ENCODE measurements at places on chromosomes 2 and 18.

GRCh38 chr2:96099861-96100798, 16.2 kb downstream of the ADRA2B start:
- no peak for DNase-seq

- DNase-seq, result peak; percentile 57
Observed at GRCh38 chr2:43542285-43542933, 53.4 kb downstream of the THADA start.

- DNase-seq, result peak; percentile 47
Observed at GRCh38 chr2:102618452-102619413, 620 bp upstream of the SLC9A2 start.

- DNase-seq, result no peak
Observed at GRCh38 chr2:131126436-131126835, 21.3 kb downstream of the PLEKHB2 start.

- no peak for DNase-seq
Observed at GRCh38 chr2:205755923-205756322, 73.6 kb downstream of the NRP2 start.

DNA sequence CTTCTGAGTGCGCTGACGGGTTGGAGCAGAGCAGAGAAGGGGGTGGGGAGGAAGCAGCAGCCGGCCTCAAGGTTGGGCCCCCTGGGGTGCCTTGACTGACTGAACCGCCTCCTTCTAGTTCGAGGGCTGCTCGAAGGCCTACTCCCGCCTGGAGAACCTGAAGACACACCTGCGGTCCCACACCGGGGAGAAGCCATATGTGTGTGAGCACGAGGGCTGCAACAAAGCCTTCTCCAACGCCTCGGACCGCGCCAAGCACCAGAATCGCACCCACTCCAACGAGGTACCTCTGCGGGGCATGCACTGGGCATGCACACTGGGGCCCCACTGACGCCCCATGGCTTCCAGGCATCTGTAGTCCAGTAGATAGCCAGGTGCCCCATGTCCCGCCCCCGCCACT, 246.9 kb downstream of the GLI2 start:
- no peak for DNase-seq

- DNase-seq, result no peak
Observed at GRCh38 chr2:80151651-80152050, 152.9 kb downstream of the LRRTM1 start.

- no peak for DNase-seq
Observed at GRCh38 chr2:164899121-164899520, 56.2 kb downstream of the SLC38A11 start.

- DNase-seq, result peak; percentile 44
Observed at GRCh38 chr18:32049393-32050171, 31.0 kb downstream of the RNF125 start.

DNA sequence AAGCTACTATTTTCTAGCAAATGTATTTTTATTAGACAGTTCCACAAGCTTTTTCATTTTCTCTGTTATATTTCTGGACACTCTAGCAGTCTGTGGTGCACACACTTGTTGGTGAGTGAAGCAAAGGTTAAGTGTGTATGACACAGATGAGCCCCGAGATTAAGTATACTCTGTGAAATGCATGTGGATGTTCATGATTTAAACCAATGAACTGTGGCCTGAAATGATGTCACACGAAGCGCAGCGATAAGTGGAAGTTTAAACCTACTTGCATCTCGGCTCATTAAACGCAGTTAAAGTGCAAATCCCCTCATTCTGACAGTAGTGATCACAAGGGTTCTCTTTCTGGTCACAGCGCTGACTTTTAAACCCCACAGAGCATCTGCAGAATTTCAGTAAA, 1488.8 kb upstream of the NXPH2 start:
- DNase-seq, result no peak

- DNase-seq, result no peak
Observed at GRCh38 chr2:106076941-106077340, 117.2 kb downstream of the UXS1 start.

GRCh38 chr2:180040146-180040925, 33.2 kb upstream of the CWC22 start:
- peak; percentile 44 for DNase-seq

GRCh38 chr2:23042216-23042906, 342.6 kb upstream of the KLHL29 start:
- no peak for DNase-seq

DNA sequence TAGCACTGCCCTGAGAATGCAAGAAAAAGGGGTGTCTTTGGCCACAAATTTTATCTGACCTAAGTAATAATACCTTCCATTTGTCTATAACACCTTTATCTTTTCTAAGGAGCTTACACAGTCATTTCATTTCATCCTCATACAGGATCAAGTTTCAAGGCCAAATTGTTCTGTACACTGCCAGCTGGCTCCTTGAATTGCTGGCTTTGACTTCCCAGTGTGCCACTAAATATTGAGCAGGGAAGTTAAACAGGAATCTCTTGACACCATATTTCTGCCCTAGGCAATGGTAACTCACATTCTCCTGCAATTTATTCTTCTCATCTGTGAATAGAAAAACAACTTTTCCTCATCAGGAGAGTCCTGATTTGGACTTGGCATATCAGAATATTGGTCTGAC, 195.1 kb upstream of the LRP1B start:
- no peak for DNase-seq

DNA sequence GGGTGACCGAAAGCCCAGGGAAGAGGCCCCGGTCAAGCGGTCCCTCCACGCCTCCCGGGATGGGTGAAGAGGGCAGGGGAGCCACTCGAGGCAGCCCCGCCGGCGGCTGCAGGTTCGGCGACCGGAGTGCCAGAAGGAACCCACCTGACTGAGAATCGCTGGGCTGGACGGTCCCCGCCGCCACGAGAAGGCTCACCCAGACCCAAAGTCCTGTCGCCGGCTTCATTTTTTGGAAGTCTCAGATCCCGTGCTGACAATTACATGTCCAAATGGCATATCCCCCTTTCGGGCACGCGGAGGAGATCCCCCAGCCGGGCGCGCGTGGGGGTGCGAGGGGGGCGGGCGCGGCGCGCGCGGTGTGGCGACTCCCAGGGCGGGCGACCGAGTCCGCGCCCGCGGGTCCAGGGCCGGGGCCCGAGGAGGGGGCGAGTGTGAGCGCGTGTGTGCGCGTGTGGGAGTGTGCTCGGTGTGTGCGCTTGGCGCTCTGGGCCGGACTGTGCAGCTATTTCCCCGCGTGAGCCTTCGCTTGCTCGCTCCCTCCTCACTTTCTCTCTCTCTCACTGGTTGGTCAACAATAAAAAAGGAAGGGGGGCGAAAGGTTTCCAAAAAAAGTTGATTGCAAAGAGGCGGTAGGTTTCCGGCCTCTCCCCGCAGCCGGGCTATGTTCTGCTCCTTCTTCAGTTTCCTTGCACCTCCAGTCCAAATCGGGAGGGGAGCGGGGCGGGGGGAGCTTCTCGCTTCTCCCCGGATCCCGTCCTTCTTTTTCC, at the start of gene ERBB4:
Gene ERBB4 (minus strand): TSS at position 498 of the 767 bp plus-strand sequence. CDS start 272 bp downstream, at position 226.
- DNase-seq, result no peak

DNA sequence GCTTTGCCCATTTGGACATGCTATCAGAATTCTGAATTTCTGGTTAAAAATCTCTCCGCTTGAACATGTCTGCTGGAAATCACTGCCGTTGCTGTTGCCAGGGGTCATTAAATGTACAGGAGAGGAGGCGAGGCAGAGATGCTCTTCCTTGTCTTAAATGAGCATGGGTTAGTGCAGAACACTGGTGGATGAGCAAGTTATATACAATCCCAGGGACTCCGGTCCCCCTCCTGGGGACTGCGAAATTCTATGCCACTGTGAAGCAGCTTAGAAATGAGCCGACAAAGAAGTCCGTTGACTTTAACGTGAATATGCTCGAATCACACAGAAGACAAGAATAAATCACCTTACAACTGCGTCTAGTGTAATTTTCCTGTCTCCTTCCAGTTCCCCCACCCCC, 95.1 kb upstream of the KLHL14 start:
- no peak for DNase-seq

DNA sequence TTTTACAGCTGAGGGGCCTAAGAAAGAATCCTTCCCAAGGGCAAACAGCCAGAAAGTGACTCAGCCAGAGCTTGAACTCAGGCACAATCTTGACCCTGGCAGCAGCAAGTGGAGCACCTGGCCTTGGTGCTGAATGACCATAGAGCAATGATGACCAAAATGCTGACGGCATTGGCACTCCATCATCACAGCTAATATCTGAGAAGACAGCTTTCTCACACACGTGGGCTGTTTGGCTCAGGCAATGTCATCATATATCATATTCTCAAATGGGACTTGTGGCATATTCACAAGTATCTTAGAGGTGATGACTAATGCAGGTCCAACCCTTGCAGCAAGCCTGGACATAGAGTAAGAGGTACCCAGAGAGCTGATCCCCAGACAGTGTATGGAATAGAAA, 443.9 kb upstream of the MYT1L start:
- no peak for DNase-seq

DNA sequence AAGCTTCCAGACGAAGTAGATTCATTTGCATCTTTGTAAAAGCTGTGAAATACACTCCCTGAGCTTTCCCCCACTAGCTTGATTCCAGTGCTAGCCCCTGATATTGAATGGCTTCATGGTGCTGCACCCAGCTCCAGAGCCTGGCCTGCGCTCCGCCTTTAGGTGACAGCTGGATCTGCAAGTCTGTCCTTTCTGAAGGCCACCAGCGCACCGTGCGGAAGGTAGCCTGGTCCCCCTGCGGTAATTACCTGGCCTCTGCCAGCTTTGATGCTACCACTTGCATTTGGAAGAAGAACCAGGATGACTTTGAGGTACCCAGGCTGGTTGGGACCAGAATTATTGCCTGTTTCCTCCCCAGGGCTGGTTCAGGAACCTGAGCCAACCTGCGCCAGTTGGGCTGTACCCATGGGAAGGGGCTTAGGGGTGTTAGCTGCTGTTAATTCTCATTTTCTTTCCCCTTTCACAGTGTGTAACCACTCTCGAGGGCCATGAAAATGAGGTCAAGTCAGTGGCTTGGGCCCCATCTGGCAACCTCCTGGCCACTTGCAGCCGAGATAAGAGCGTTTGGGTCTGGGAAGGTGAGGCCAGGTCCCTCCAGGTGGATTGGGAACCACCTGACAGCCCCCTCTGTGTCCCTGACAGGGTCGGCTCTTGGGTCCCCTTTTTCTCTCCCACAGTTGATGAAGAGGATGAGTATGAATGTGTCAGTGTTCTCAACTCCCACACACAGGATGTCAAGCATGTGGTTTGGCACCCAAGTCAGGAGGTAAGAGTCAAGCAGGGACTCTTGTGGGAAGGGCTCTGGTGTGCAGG, 1.3 kb downstream of the CIAO1 start:
- DNase-seq, result peak; percentile 48

GRCh38 chr2:34656632-34657031, 1057.5 kb upstream of the FAM98A start:
- DNase-seq, result peak; percentile 24

GRCh38 chr2:221050020-221050795, 521.9 kb downstream of the EPHA4 start:
- no peak for DNase-seq

DNA sequence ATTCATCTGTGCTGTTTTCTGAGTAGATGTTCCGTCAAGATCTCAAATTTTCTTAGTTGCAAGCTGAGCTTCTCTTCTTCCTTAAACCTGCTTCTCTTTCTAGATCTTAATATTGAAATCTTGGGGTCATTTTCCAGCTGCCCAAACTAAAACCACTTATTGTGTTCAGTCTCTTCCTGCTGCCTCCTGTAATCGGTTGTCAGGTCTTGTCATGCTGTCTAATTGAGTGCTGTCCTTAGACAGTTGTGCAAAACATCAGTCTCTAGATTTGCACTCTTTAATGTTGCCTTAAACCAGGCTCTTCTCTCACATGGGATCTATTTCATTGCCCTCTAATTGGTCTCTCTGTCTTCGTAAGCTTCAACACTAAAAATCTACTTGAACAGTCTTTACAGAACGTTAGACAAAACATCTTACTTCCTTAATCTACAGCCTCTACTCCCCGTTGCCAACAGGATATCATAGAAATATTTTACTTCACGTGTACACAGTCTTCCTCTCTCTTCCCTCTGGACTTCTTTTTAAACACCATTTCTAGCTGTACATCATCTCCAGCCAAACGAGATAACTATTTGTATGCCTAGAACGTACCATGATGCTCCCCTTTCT, 34.9 kb downstream of the GPD2 start:
- no peak for DNase-seq

Measured in kidney tubule cell (primary cell).